ENCODE measurements at places on chromosomes 7 and 10.

DNA sequence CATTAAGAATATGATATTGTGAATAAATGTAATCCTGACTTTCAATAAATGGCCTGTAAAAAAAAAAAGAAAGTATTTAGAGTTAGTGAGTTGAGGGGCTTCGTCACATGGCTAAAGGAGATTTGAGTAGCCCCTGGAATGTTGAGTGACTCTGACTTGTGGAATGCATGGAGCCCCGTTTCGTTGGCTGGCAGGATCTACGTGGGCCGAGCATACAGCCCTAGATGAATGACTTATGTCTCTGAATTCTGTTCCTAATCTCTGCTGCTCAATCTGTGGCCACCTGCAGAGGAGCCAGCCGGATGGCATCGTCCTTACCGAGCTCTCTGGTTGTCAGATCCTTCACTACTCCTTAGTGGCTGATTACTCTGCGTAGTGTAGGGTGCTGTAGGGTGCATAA is 155.7 kb downstream of the MGMT start:
- no peak for DNase-seq

DNA sequence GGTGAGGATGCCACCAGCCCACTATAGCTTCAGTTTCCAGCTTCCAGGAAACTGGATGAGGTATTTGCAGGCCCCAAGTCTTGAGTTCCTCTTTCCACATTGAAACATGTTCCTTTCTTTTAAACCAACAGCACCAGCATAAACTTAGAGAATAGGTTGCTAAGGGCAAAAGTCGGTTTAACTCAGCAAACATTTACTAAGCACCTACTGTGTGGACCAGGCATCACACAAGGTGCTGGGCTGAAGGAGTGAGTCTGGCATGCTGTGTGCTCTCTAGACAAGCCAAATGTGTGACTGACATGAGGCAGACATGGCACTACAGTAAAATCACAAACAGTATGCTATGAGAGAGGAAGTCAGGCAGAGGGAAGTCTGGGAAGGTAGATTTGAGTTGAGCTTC is 11.0 kb upstream of the RASSF4 start:
- DNase-seq, result no peak

GRCh38 chr7:80581486-80582260 is 56.8 kb upstream of the CD36 start:
- no peak for DNase-seq

DNA sequence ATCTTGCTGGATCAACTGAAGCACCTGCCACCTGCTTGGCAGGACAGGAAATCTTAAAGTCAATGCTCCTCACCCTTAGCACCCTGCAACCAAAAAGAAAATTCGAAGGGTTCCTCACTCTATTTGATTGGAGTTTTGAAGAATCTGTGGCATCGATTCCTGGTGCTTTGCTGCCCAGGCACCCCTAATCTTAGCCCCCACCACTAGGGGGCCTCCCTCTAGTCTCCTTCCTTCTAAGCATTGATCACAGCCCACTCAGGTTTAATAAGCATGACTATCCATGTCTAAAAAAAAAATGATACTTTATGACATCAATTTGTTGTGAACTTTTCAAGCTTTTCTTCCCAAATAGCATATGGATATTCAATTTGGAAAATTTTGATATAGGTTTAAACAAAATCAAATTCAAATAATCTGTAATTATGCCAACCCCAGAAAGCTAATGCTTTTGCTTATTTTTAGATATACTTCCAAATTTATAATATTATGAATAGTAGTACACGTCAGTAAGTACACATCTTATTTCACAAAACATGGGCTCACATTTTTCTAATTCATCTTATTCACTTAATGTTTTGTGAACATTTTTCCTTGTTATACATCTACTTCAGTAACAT is 45.3 kb downstream of the NRG3 start:
- no peak for DNase-seq

- DNase-seq, result no peak
These were observed 13.4 kb downstream of the SLC29A4 start for GRCh38 chr7:5296015-5296610.

GRCh38 chr7:70484255-70484654 is 647.7 kb upstream of the GALNT17 start:
- DNase-seq, result no peak

DNA sequence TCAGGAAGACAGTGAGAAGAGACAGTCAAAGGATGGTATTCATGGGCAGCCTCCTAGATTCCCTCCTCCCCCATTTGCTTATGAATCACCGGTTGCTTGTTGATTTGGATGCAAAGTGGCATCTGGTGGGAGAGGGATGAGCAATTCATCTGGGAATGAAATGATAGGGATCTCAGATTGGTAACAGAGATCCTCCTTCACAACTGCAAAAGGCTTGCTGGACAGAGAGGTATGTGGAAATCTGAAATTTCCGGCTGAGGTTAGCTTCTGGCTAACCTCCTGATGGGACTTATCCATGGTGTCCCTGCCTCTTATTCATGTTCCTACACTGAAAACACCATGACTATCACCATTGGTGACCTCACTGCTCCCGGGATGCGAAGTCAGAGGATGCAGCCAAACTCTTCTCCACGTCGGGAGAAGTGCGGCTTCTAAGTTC is 48.4 kb upstream of the PODXL start:
- no peak for DNase-seq

DNA sequence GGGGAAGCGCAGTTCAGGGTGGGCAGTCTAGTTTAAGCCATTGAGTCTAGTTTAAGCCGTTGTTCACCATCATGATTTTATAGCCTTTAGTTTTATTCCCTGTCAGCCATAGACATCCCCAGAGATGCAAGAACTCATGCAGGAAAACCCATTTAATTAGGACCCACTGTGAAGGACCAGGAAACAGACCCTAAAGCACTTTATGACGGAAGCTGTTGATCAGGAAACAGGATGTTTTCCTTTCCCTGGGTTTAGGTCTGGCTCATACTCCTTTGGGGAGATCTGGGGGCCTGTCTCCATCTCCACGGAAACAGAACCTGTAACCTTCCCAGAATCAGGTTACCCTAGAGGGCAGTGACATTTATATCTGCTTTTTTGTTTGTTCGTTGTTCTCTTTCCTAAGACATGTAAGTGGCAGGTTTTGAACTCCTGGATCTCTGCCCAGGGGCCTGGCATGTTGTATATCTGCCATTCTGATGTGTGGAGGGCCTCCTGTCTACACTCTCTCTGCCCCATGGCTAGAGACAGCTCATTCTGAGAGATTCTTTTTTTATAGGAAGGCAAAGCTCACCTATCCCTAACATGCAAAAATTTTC is 657.2 kb upstream of the GALNT17 start:
- no peak for DNase-seq

GRCh38 chr10:80465839-80466590 is 11.9 kb downstream of the TSPAN14 start:
- no peak for DNase-seq

DNA sequence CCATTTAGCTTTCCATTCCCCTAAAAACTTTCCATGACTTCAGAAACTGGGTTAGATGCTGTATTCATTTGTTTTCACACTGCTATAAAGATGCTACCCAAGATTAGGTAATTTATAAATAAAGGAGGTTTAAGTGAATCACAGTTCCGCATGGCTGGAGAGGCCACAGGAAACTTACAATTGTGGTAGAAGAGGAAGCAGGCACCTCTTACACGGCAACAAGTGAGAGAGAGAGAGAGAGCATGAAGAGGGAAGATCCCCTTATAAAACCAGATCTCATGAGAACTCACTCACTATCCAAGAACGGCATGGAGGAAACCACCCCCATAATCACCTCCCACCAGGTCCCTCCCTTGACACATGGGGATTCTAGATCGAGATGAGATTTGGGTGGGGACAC is 336.8 kb downstream of the TFEC start:
- DNase-seq, result no peak

DNA sequence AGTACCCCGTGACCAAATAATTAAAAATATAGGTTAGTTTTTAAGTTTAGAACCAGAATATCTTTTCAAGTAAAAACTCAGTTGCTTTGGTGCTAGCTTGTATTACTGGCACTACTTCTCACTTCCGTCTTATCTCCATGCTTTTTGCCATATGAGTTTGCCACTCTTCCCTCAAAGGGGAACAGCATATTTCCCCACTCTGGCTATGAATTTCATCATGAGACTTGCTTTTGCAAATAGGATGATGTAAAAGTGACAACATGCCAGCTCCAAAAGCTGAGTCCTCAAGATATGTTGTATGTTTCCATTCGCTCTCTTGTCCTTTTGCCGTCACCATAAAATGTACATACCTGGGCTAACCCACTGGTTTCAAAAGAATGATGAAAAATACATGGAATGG is 178.1 kb upstream of the SEMA3A start:
- DNase-seq, result no peak

- no peak for DNase-seq
These were observed 106.8 kb downstream of the MBL2 start for GRCh38 chr10:52665821-52666220.

DNA sequence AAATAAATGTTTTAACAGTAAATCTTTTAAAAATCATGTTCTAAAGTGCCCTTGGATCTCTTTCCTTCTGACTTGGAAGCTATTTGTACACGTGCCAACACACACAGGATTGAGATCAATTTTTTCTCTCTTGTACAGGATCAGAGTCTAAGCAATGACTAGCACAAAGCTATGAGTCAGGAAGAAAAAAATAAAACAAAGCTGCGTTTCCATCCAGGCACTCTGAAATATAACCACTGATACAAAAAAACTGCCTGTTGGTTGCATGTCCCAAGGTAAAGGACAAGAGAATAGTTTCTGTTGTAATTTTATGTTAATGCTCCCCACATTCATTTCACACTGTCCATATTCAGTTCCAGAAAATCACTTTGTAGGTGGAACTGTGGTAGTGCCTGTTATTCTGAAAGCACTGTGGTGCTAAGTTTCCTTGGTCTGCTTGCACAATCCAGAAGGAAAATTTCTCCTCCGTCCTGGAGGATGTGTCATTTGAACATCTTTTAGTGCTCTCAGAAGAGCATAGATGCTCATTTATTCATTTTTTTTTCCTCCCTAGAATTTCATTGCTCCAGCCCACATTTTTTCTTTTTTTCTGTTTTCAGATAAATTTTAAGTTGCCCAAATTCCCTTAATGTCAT is 113.4 kb downstream of the PLXDC2 start:
- DNase-seq, result no peak

DNA sequence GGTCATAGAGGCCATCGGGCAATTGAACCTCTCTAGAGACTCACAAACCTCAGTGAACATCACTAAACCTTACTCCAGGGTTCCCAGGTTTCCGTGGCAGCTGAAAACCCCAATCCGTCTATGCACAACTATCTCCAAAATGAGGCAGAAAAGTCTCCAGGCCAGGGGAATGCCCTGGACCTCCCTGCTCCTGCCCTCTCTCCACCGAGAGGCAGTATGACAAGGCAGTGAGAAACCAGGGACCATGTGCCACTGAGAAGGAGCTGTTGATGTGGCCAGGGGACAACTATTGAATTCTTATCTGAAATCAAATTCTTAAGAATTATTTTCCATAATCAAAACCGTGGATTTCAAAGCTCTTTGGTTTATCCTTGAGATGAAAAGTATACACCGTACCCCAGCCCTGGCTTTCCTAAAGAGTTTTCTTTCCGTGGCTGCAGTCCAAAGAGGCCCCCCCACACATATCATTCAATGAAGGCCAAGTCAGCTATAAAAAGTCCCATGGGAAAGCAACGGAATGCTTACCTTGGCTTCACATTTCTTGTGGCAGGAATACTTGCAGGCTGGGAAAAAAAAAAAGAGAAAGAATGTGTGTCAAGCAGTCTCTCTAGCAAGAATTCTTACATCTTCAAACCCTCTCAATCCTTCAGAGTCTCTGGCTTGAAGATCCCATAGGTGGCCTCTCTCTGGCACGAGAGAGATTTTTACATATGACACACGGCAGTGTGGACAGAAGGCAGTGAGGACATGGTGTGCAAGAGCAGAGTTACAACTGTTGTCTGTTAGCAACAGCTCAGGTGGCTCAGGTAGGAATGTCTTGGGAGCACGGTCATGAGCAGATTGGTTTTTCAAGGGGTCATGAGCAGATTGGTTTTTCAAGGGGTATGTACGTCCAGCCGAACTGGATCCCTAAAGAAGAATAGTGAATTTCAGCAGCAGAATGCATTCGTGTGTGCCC is 75.2 kb downstream of the TNS3 start:
- DNase-seq, result no peak
